ENCODE measurements at places on chromosomes 1 and 21.

DNA sequence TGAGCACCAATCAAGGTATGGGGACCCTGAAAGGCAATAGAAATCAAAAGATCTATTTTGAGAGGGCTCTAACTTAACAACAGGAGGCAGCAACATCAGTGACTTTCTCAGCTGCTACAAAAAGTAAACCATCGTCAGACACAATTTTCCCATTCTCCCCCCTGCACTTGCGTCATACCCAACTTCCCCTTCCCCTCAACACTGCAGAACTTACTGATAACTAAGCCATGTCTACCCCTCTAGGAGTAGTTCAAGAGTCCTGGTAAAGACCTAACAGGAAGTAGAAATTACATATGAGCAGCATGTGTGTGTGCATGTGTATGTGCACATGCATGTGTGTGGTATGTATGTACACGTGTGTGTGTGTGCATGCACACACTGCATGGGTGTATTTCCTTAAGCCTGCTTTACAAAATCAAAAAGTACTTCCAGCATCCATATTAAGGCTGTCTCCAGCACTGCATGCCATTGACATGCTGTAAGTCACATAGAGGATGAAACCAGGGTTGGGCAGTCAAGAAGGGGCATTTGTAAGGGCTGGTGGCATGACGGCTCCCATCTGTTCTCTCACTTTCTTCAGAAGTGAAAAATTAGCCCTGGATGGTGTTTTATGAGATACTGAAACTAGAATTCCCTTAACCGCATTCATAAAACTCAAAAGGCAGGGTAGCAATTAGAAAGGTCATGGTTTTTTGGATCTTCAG lies 460.1 kb upstream of the RUNX1 start:
- DNase-seq, result peak; percentile 65

DNA sequence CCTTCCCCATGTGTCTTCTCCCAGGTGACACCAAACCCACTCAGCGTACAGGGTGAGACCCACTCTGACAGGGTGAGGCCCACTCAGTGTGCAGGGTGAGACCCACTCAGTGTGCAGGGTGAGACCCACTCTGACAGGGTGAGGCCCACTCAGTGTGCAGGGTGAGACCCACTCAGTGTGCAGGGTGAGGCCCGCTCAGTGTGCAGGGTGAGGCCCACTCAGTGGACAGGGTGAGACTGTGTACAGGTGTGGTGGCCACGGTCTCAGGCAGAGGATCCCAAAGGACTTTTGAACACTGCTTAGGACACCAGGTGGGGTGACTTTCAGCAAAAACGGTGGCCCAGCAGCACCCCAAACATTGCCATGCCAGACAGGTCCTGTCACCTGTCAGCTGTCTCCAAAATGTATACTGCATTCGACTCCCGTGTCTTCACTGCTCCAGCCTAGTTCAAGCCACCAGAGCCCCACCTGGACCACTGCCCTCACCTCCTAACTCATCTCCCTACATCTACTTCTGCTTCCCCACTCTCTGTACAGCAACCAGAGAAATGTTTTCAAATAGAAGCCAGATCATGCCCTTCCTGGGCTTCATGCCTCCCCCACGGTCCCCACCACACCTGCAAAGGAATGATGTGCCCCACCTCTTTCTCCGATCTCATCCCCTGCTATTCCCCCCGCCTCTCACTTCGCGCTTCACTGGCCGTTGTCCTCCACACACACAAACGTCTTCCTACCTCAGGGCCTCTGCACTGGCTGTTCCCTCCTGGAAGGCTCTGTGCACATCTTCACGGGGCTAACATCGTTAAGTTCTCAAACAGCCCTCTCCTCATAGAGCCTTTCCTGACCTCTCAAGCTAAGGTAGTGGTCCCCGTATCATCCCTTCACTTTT lies 52.1 kb downstream of the ACBD3 start:
- no peak for DNase-seq

DNA sequence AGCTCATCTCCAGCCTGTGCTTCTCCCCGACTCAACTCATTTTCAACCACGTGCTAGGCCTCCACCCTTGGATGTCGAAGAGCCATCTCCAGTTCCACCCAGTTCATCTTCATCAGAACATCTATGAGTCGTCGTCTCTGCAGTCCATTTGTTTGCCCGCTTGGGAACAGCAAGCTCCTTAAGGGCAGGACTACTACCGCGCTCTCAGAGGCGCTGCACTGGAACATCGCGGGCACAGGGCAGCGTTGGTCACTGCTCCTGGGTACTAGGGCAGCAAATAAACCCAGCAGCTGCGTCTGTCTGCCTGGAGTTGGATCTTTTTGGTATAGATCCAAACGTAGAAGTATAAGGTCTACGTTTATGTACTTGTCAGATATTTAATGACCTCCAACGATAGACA lies 478 bp upstream of the PRDM2 start:
- no peak for DNase-seq

- DNase-seq, result no peak
Measured at GRCh38 chr1:56169856-56170255, 409.5 kb downstream of the PLPP3 start.

DNA sequence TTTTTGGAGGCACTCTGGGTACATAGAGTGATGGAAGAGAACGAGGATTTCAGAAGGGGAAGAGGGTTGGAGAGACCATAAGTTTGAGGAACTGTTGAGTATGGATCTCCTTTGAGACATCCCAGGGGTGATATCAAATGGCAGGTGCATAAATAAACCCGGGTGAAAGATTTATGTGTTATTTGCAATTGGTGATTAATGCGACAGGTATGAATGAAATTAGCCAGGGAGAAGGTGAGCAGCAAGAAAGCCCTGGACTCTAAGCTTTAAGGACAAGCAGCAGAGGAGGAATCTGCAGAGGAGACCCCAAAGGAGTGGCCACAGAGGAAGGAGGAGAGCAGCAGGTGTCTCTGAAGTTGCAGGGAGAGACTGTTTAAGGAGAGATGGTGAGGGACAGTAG lies 8.8 kb upstream of the REN start:
- no peak for DNase-seq

DNA sequence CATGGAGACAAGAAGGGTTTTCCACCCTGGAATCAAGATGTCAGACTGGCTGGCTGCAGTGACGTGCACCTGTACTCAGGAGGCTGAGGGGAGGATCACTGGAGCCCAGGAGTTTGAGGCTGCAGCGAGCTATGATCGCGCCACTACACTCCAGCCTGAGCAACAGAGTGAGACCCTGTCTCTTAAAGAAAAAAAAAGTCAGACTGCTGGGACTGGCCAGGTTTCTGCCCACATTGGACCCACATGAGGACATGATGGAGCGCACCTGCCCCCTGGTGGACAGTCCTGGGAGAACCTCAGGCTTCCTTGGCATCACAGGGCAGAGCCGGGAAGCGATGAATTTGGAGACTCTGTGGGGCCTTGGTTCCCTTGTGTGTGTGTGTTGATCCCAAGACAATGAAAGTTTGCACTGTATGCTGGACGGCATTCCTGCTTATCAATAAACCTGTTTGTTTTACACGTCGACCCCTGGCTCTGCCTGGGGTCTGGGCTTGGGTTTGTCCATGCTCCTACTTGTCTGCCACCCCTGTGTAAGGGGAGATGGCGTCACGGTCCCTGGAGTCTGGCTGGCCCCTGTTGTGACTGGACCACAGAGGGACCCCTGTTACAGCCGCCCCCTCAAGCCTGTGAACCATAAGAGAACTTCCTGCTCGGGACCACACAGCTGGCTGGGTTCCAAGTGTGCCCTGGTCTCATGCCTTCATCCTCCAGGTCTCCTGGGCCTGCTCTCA lies 20.9 kb upstream of the VPS13D start:
- peak; percentile 77 for DNase-seq

DNA sequence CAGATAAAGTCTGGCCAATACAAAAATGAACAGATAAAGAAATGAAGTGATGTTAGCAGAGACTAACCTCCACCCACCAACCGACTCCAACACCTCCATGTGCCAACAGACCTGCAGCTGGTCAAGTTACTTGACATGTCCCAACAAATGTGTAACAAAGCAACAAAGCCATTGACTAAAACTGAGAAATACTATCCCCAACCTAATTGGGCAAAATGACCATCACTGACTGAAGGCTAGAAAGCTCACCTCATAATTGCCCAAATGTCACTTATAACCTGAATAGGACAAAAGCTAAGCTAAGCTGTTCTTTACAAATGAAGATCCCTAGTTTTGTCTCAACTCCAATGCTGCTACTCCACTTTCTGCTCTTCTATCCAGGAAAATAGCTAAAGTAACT lies 7.5 kb downstream of the KDM5B start:
- no peak for DNase-seq

Measured in inflammatory macrophage (primary cell).